ENCODE measurements at places on chromosomes 3 and 15.

- peak; percentile 80 for DNase-seq
Observed at GRCh38 chr15:56244038-56244810, 545 bp upstream of the RFX7 start.

- no peak for DNase-seq
Observed at GRCh38 chr15:88648357-88649214, 9.8 kb downstream of the ISG20 start.

DNA sequence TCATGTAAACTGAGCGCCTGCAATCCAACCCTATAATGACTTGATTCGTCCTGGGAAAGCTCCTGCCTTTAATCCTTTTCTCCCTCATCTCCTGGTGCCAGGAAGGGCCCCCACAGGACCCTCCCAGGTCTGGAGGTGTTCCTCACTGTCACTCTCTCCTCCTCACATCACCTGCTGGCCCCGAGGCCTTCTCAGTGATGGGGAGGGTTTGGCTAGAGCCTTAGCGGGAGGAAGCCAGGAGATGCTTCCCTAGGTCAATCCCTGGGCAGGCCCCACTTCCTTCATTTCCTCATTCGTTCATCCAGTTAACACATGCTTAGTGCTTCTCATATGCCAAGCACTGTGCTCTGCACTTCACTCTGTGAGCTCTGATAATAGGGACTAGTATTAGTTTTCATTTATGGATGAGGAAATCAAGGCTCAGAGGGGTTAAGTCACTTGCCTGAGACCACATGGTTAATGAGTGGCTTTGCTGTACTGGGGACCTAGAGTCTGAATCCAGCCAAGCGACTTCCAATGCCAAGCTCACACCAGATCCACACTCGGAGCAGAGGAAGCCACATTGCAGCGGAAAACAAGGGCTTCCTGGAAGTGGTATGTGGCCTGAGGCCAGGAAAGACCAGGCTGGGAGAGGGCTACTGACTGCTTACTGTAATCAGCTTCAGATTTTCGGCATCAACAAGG lies 50.3 kb upstream of the CHRNB4 start:
- DNase-seq, result no peak

GRCh38 chr15:73678498-73678897 lies 5.7 kb upstream of the CD276 start:
- DNase-seq, result no peak

DNA sequence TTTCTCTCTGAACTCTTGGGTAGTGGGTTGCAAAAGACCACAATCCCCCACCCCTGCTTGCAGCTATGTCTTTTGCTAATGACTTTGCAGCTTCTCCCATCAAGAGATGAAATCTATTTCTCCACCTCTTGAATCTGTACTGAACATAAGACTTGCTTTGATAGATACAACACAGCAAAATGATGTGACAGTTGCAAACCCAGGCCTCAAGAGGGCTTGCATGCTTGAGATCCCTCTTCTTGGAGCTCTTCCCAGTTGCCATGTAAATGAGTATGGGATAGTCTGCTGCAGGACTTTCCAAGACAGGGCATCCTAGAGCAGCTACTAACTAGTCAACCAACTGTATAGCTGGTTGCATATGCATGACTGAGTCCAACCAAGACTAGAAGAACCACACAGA lies 783.6 kb downstream of the PDCD6IP start:
- no peak for DNase-seq

- no peak for DNase-seq
Observed at GRCh38 chr15:39770748-39771689, 11.6 kb downstream of the FSIP1 start.

DNA sequence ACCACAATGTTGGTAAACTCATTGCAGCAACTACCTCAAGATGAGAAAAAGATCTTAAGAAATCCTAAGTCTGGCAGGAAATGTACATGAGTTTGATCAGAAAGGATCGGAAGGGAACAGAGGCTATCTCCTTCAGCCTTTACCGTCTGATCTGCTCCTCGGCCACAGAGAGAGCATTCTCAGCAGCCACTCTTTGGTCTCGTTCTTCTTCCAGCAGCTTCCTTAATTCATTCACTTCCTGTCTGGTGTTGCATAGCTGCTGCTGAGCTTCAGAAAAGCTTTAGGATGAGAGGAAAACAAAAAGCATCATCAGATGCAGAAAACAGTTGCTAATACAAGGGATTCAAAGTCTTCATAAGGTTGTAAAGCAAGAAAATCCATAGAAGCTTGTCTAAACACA lies 6.6 kb upstream of the HCLS1 start:
- no peak for DNase-seq

DNA sequence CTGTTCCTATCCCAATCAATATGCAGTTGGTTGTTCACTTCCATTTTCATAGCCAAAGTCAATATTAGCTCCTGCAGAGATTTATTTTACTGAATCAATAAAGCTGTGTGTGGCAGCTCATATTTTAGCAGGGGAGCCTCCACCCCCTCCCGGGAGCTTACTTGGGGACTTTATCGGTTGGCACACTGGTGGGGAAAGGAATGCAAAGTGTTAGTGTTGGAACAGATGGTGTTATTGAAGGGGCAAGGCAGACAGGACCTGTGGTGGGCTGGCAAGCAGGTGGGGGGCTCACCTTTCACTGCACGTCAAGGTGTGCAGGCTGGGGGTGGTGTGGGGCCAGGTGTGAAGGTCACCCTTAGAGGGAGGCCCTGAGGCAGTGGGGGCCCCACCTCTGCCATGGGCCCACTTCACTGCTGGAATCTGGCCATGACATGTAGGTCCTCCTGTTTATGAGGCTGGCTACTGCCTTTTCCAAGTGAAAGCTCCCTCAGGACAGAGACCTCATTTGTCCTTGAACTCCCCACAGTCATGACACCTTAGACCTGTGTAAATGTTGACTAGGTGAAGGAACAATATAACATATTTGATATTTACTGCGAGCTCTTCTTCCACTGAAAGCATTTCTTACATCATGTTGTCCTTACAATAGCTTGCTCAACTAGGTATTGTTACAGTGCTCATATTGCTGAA lies 44.0 kb upstream of the SEC22A start:
- no peak for DNase-seq

- DNase-seq, result peak; percentile 60
Observed at GRCh38 chr3:149395107-149396089, 17.9 kb upstream of the TM4SF1 start.

DNA sequence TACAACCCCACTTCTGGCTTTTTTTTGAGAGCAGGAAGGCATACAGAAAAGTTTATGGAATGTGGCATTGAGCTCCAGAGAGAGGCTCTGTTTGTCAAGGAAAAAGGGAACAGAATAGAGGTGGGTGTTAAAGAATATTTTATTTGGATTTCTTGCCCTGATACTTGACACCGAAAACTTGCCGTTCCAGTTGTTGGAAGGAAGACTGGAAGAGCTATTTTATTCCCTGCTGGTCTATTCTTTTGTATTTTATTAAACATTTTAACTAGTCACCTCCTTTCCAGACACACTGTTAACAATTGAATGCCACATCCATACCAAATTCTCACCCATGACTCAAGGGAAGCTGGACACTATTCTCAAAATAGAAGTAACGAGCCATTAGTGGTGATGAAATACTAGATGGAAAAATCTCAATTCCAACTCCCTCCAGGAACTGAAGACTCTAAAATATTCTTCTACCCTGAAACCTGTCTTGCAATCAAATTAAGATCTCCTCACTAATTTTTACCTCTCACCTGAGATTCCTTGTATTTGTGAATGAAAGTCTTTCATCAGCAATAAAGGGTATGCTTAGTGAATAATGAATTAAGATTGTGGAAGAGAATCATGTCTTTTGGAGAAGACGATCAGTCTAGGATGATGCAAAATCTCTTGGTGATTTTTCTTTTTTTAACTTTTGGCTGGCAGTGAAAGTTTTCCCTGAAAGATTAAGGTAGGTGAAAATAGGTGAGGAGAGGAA lies 28.5 kb downstream of the GREM1 start:
- no peak for DNase-seq
